IMR-90 (cell line): ENCODE measurements at places on chromosomes 2 and 18.
A peak's percentile ranks its signal among the peaks of the same experiment; 100 is the strongest.

- DNase-seq: no peak
These were observed 22.4 kb downstream of the ZNF532 start for GRCh38 chr18:58886864-58887612.

- DNase-seq: peak; percentile 91
These were observed 20.1 kb downstream of the TPGS2 start for GRCh38 chr18:36808681-36809080.

DNA sequence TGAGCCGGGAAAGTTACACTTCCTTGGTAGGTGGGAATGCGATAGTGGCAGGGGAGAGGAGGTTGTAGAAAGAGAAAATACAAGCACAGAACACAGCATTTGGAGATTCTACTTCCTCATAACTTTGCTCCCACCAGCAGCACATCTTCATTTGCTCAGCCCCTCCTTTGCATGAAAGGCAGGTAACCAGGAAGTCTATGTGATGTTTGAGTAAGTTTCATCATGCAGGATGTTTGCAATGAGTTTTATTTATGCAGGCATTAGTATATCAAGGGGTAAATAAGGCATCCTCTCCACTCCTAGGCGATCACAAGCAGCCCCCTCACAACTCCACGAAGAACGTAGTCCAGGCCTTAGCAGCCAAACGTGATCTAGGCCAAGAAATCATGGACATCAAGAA lies 5.0 kb downstream of the RNF152 start:
- DNase-seq: no peak

GRCh38 chr2:110804915-110805314 lies 72.5 kb downstream of the ACOXL start:
- DNase-seq: no peak

DNA sequence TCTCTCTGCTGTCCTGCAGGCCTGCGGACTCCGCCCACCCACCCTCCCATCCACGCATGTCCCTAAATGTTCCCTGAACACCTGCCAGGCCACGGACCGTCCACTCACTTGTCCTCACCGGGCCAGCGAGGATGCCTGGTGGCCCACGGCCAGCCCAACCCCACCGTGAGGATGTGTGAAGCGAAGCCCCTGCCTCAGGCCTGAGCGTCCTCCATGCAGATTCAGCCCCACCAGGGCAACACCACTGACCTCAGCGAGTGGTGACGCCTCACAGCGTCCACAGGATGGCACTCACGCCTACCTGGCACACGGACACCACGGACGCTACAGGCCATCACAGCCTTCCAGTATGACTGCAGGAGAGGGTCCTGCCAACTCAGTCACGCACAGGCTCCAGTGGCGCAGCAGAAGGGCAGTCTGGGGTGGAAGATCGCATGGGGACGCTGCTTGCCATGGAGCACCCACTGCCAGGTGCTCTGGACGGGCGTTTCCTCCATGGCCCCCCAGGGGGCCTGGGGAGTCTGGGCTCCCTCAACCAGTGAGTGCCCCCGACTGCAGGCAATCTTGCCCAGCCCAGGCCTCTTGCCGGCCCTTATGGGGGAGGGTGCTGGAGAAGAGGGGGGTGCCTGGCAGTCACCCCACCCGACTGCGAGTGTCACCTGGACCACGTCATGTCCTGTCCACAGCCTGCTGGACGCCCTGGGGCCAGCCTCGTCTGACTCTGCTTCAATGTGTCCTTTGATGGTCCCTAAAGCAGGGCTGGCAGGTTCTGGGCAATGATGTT lies 25.4 kb downstream of the HDAC4 start:
- DNase-seq: no peak

- no peak for DNase-seq
These were observed 242.9 kb upstream of the TMEFF2 start for GRCh38 chr2:192437653-192438052.

DNA sequence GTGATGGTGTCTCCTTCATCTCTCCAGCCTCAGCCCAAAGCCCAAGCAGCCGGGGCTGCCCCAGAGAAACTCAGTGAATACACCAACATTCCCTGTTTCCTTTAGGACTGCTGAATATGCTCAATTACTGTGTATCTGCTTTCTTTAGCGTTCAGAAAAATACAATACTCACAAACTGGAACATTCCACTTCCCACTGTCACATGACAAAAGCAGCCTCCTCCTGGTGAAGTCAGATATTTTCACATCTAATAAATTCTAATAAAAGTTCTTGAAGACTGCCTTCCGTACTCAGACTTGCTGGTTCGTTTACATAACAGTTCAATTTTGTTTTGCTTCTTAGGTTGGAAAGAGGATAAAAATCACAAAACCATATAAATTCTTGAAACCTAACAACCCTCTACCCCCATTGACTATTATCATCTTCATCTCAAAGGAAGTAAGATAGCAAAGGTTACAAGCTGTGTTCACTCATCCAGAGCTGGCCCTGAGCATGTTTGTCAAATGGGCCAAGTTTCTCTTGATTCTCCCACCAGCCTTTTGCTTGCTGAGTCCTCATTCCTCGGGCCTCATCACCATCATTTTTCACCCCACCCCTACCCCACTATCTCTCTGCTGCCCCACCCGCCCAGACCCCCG lies 190.8 kb upstream of the HNRNPA3 start:
- DNase-seq: no peak

DNA sequence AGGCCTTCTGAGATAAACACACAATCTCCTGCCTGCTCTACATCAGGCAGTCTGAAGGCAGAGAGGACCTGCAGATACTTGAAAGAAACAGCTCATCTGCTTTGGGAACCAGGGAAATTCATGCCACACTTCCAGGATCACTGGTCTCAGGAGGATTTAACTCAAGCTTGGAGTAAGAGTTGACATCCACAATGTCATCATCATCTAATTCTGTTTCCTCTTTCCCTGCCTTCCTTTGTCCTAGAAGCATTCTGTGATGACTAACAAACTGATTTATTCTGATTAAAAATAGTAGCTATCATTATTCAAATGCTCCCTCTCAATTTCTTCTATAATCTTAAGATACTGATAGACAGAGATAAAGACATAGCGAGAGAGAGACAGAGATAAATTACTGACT lies 766.8 kb downstream of the BCL11A start:
- no peak for DNase-seq

- no peak for DNase-seq
These were observed 588 bp downstream of the CHAC2 start for GRCh38 chr2:53768242-53768542.

DNA sequence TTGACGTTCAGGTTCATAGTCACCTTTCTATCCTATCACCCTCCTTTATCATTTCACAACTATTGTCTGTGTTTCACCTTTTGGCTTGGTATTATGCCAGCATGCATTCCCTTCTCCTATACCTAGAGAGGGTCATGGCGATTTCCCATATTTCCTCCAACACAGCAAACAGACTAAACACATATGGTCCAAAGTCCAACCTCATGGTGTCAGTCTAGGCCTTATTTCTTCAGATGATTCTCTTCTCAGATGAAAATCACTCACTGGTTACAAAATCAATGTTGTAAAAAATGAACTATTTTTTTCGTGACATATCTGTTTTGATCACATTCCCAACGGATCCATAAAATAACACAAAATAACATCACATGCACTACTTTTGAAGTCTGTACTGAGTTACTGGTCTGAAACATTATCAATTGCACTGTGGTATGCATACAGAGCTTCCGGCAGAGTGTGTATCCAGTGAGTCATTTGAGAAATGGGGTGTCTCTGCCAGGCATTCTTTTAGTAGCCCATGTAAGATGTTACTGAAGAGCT lies 204.8 kb upstream of the GALNT5 start:
- peak; percentile 87 for DNase-seq
